ENCODE measurements at places on chromosomes 5 and 9.

GRCh38 chr5:105330185-105330584 is 1767.6 kb upstream of the NUDT12 start:
- DNase-seq, result no peak

GRCh38 chr5:33491941-33492340 is 51.2 kb downstream of the TARS1 start:
- no peak for DNase-seq

- DNase-seq, result no peak
These were observed 25.8 kb downstream of the TRPM6 start for GRCh38 chr9:74861773-74862474.

GRCh38 chr9:37916471-37917312 is 12.8 kb upstream of the SLC25A51 start:
- no peak for DNase-seq

DNA sequence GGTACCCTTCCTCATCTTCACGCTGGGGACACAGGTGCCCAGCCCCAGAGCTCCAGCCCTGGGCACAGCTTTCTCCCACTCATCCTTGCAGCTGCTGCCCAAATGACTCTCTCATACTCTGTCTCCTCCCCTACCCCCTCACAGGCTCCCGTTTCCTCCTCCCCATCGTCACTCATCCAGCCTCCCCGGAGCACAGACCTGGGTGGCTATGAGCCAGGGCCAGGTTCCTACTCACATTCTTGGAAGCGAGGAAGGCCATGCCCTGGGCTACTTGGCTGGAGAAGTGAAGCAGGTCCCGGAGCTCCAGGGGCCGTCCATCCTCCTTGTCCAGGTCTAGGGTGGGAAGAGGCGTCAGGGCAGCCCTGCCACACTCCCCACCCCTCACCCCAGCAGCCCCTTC is 29.3 kb downstream of the CSF1R start:
- no peak for DNase-seq

- DNase-seq, result no peak
These were observed 22.9 kb upstream of the PTGER4 start for GRCh38 chr5:40656766-40657165.

DNA sequence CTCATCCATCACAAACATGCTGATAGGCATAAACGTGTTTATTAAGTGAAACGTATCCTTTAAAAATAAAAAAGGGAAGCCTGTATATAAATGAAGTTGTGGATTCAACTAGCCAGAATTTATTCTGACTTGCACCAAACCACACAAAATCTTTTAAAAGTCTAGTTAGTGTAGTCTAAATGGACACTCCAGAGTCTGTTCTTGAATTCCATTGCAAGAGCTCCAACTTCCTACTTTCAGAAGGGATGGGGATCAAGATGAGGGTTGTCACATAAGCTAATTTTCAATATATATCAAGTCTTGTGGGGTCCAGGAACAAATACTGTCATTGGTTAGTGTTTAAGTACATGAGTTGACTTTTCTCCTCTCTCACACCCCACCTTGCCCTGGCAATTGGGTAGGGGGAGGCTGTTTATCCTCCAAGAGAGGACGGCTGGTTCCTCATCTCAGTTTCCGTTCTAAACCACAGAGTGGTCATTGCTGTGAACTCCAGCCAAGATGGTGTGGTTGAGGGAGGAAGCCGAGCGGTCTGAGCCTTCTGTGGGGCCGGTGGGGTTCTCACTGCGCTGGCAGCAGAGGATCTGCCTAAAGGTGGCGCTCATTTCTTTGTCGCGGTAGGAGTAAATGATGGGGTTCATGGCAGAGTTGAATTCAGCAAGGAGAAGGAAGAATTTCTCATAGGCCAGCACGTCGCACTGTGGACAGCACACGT is 163.2 kb downstream of the LPAR1 start:
- DNase-seq, result no peak

DNA sequence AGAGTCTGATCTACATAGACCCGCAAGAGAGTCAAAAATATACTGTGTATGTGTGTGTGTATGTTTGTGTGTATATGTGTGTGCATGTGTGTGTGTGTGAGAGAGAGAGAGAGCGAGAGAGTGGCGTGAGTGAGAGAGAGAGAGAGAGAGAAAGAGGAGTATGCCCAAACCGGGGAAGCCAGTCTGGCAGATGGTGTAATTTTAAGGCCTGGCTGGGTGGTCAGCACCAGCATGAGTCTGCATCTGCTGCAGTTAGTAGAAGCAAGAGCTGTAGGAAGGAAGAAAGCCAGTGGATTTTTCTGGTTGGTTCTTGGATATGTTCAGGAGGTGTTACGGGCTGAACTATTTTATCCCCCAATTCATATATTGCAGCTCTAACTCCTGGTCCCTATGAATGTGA is 75.2 kb downstream of the ACTBL2 start:
- DNase-seq, result no peak

GRCh38 chr5:117690612-117691011 is 1116.0 kb upstream of the SEMA6A start:
- DNase-seq, result no peak

DNA sequence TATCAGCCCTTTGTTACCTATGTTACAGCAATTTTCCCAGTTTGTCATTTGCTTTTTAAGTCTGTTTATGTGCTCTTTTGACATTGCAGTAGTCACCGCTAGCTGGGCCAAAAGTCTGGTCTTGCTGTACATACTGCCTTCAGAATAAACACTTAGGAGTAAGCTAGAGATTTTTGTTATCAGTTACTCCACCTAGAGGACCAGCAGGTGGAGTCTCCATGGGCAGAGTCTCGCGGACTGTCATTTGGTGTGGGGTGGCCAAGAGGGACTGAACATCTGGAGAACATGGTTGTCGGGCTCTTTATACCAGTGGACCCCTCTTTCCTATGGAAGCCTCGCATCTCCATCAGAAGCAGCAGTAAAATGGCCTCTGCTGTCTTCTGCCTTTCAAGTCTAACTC is 10.8 kb upstream of the MGAT1 start:
- no peak for DNase-seq

DNA sequence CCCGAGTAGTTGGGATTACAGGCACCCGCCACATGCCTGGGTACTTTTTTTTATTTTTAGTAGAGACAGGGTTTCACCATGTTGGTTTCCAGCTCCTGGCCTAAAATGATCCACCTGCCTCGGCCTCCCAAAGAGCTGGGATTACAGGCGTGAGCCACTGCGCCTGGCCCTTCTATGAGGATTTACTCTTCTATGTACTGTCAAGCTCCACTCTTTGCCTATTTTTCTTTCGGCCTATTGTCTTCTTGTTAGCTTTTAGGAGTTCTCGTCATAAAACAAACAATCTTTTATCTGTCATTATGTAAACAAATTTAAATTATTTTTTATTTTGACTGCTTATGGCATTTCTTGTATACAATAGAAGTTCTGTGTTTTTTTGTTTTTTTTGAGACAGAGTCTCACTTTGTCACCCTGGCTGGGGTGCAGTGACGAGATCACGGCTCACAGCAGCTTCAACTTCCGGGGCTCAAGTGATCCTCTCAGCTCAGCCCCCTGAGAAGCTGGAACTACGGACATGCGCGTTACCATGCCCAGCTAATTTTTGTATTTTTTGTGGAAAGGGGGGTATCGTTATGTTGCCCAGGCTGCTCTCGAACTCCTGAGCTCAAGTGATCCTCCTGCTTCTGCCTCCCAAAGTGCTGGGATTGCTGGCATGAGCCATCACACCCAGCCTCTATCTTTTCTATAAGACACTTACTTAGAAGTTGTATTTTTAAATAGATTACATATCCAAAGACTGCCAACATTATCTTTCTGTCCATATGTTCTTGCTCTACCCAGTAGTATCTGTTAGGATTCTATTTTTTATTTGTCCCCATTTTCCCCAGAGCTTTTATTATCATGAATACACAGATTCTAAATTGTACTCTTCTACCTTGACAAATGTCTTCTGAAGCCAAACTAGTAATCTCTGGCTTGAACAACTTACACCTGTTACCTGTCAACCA is 29.2 kb downstream of the CSNK1A1 start:
- no peak for DNase-seq

Data from HTR-8/SVneo (cell line).